Hematopoietic multipotent progenitor cell treated with erythropoietin and hydrocortisone succinate and interleukin-3 and kit ligand, for 8 days (in vitro differentiated cells): ENCODE measurements at places on chromosomes 5 and 9.

- DNase-seq: no peak
Observed at GRCh38 chr5:93186076-93186682, 394.8 kb downstream of the NR2F1-AS1 start.

- no peak for DNase-seq
Observed at GRCh38 chr5:124132843-124133242, 613.6 kb downstream of the ZNF608 start.

DNA sequence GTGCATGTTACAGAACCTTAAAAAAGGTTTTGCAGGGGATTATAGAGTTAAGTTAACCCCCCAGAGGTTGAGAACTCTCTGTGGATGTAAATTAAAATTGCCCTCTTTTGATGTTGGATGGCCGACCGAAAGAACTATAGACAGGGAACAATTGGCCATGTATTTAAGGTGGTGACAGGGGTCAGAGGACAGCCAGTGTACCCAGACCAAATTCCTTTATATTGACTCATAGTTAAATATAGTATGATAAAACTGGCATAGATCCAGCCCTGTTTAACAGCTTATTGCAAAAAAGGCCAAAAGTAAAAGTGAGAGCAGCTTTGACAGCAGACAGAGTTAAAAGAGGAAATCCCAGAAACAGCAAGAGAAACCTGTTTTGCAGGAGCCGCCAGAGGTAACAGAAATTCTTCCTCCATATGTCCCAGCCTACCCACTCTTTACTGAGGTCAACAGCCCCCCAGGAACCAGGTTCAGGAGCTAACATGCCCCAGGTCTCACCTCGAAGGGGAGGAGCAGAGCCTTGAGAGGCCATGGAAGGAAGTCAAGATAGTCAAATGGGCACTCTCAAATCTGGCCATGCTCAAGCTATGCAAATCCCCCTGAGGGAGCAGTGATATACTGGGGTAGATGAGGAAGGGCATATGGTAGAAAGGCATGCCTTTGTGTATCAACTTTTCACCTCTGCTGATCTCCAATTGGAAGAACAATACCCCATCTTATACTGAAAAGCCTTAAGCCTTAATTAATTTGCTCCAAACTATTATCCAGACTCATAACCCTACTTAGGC is 156.4 kb upstream of the COX7C start:
- no peak for DNase-seq

GRCh38 chr9:123347289-123348060 is 8.5 kb upstream of the CRB2 start:
- DNase-seq: no peak

DNA sequence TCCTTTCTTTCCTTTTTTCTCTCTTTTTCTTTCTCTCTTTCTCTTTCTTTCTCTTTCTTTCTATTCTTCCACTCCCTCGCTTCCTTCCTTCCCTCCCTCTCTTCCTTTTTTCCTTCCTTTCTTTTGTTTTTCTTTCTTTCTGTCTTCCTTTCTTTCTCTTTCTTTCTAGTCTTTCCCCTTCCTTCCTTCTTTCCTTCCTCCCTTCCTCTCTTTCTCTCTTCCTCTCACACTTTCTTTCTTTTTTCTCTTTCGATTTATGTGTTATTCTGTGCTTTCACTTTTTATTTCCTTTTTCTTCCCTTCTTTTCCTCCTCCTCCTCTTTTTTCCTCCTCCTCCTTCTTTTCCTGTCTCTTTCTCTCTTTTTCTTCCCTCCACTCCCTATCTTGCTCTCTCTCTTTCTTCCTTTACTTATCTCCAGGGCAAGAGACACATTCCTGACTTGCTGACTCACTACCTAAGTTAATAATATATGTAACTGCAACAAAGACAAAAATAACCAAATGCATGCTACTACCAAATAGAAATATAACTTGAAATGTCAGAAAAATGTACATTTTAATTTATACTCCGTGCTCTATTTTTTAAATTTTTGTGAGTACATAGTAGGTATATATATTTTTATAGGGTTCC is 445.5 kb downstream of the GABRG2 start:
- DNase-seq: no peak

DNA sequence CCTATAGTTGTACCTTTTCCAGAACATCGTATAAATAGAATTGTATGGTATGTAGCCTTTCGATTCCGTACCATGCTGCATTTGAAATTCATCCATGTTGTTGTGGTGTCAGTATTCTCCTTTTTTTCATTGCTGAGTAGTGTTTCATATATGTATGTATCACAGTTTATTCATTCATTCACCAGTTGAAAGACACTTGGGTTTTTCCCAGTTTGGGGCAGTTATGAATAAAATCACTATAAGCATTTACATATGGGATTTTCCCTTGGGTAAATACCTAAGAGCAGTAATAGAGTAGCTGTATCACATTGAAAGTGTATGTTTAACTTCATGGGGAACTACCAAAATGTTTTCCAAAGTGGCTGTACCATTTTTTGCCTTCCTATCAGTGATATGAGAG is 16.1 kb upstream of the FKTN start:
- no peak for DNase-seq

GRCh38 chr5:41883243-41883642 is 13.0 kb upstream of the OXCT1 start:
- DNase-seq: peak; percentile 35

GRCh38 chr5:38793099-38793498 is 52.7 kb upstream of the OSMR start:
- no peak for DNase-seq
